ENCODE measurements at places on chromosomes 4 and X. TPM values are rescaled to one million over a fixed set of nuclear protein-coding genes. Genes with fewer than 3 reads are reported as not detected.

DUX4 gene
- total RNA-seq: not detected

CLDN2 gene
- 86.5 TPM for total RNA-seq

SH3D19 gene
- 200 TPM for total RNA-seq

TEX11 gene
- total RNA-seq: not detected

FAM53A gene
- 1.8 TPM for total RNA-seq

NPY2R gene
- total RNA-seq: not detected

TMSB4X gene
- 3,676 TPM for total RNA-seq

FSTL5 gene
- total RNA-seq: not detected

TRIM2 gene
- 58.6 TPM for total RNA-seq

PTCHD1 gene
- 0.76 TPM for total RNA-seq

EDNRA gene
- 7.4 TPM for total RNA-seq

MAGEB1 gene
- not detected for total RNA-seq

MFAP3L gene
- total RNA-seq: 2.2 TPM

SCML2 gene
- not detected for total RNA-seq

XAGE2 gene
- not detected for total RNA-seq

RHOXF1 gene
- total RNA-seq: not detected

ADGRG2 gene
- 0.53 TPM for total RNA-seq

S100P gene
- 3.3 TPM for total RNA-seq

RAB33A gene
- 0.88 TPM for total RNA-seq
